ENCODE measurements at places on chromosomes 12 and 14.
A peak's percentile ranks its signal among the peaks of the same experiment; 100 is the strongest.

DNA sequence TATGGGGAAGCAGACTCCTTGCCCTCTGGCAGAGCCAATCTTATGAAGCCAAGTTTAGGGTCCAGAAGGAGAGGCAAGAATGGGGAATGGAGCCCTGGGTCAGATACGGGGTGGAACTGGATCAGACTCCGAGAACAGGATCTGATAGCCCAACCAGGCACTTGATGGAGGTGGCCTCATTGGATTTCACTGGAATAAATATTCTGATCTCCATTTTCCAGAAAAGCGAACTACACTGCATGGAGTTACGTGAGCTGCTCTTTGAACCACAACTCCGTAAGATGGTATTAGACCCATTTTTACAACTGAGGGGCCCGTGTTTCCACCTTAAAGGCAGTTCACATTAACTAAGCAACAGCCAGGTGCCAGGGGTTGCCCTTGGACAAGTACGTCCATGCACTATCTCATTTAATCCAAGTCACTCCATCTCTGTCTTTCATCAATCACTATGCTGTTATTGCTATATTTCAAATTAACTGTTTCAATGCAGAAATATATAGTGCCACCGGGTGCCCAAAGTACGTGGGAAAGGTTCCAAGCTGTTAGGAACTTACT is 155.2 kb downstream of the BCL11B start:
- H3K4me3 ChIP-seq = no peak overlapping the region
- DNase-seq = no peak
- no peaks in the 10 kb centered on the region for H3K27me3 ChIP-seq
- H3K27ac ChIP-seq = no peak overlapping the region

GRCh38 chr12:49636979-49637755 is 13.8 kb downstream of the PRPF40B start:
- H3K27ac ChIP-seq = no peak overlapping the region
- no peak overlapping the region for H3K4me3 ChIP-seq
- H3K36me3 ChIP-seq = no peaks in the 10 kb centered on the region

DNA sequence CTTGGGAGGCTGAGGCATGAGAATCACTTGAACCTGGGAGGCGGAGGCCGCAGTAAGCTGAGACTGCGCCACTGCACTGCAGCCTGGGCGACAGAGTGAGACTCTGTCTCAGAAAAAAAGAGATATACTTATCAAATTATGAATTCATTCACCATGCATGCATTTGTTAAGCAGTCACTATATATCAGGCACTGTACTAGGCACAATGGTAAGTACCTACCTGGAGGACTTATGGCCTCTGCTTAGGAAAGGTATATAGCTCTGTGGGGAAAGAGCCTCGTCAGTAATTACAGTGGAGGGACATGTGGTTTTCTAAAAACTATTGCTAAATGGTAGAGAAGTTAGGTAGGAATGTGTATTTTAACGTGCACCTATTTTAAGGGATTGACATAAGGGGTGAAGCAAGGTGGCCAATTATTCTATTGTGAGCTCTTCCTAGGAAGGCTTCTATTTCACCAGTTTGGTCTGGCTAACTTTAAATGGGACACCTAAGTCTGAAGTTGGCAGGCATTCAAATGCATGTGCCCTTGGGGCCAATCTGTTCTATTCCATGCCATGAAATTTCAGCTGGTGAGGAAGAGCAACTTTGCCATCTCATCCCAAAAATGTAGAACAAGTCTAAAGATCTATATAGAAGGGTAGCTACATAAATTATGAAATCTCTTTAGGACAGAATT is 15.0 kb downstream of the TCP11L2 start:
- H3K27me3 ChIP-seq = no peaks in the 10 kb centered on the region
- DNase-seq = no peak
- H3K27ac ChIP-seq = no peak overlapping the region
- H3K36me3 ChIP-seq = no peaks in the 10 kb centered on the region

DNA sequence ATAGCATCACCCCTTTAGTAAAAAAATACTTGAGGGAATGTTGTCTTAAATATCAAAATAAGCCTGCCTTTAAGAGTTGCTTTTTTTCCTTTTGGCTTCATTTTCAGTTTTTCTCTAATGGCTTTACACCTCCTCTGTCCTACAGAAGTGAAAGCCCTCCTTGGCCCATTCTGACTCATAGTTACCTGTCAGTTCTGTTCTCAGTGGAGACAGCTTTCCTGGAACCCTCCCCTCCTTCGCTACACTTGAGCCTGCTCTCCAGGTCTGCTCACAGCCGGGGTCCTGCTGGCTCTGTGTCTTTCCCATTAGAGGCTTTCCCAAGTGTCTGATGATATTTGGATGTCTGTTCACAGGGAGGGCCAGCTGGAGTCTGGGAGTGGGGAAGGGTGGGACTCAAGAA is 84.0 kb downstream of the PELI2 start:
- no peaks in the 10 kb centered on the region for H3K27me3 ChIP-seq
- H3K27ac ChIP-seq = no peak overlapping the region
- H3K4me3 ChIP-seq = no peak overlapping the region
- peaks cover 37% of the 10 kb centered on the region for H3K4me1 ChIP-seq

DNA sequence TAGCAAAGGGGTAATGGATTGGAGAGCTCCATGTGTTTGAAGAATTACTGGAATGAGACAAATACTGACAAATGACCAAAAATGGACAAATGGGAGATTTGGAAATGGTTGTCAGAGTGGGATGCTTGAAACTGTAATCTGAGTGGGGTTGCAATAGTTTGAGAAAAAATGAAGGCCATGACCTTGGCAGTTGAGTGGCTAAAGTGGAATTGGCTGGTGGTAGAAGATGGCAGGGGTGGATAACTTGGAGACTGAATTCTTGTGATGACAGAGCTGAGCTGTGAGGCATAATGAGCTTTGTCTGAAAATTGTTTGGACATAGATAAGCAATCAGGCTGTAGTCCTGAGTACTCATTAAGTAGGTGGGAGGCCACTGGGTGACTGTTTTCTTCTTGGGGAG is 222.5 kb upstream of the PRICKLE1 start:
- H3K4me3 ChIP-seq = no peak overlapping the region
- no peaks in the 10 kb centered on the region for H3K36me3 ChIP-seq
- no peaks in the 10 kb centered on the region for H3K27me3 ChIP-seq

GRCh38 chr14:45068396-45068795 is 15.5 kb upstream of the PRPF39 start:
- no peaks in the 10 kb centered on the region for H3K4me1 ChIP-seq
- H3K36me3 ChIP-seq = 0 out of 3 replicates have a peak, but pooled peaks cover 3% of the 10 kb centered on the region
- H3K4me3 ChIP-seq = no peak overlapping the region
- DNase-seq = no peak
- H3K27ac ChIP-seq = no peak overlapping the region

GRCh38 chr14:68577802-68578541 is 214.9 kb downstream of the ZFP36L1 start:
- H3K4me1 ChIP-seq = no peaks in the 10 kb centered on the region
- DNase-seq = no peak
- no peaks in the 10 kb centered on the region for H3K36me3 ChIP-seq
- H3K4me3 ChIP-seq = no peak overlapping the region

GRCh38 chr14:59148334-59148900 is 40.0 kb upstream of the DAAM1 start:
- DNase-seq = no peak
- H3K27me3 ChIP-seq = no peaks in the 10 kb centered on the region
- no peak overlapping the region for H3K4me3 ChIP-seq
- H3K36me3 ChIP-seq = no peaks in the 10 kb centered on the region
- no peak overlapping the region for H3K27ac ChIP-seq

- DNase-seq = no peak
- no peak overlapping the region for H3K27ac ChIP-seq
- H3K36me3 ChIP-seq = peaks cover 76% of the 10 kb centered on the region
- no peaks in the 10 kb centered on the region for H3K27me3 ChIP-seq
- no peaks in the 10 kb centered on the region for H3K4me1 ChIP-seq
- H3K4me3 ChIP-seq = no peak overlapping the region
Observed at GRCh38 chr14:30657606-30658163, 35.6 kb downstream of the SCFD1 start.

DNA sequence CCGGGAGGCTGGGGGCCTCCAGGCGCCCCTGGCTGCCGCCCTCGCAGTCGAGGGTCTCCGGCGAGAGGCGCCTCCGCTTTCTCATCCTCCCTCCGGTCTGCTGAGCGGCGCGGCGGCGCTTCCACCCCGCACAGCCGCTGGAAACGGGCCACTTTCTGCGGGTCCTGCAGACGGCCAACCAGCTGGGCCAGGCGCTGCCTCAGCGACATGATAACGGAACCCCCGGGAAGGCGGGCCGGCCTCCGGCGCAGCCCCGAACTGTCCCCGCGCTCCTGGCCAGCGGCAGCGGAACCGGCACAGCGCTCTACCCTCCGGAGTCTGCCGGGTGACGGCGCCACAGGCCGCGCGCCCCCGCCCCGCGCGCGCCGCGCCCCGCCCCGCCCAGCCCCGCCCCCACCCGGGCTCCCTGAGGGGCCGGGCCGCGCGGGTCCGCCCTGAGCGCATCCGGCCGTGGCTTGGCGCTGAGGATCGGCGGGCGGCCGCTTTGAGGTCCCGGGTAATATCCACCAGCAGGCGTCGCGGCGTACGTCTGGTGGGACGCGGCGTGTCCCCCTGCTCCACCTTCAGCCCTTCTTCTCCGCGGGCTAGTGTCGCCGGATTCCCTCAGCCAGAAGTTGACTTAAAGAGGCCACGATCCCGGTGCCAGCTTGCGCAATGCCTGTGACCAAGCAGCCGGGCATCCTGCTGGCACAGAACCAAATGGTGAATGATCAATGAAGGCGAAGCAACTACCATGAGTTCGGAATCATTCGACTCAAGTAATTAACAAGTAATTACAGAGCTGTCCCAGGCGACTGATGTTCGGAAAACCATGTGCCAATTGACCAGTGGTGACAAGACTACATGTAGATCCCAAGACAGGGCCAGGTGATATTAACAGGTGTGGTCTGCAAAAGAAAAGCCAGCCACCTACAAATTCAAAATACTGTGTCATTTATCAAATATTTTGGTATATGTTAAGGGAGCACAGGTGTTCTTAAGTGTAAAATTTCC is at the start of gene SGPP1:
Gene SGPP1, minus strand, starts transcription at position 330 of the 993 bp plus-strand sequence. Its CDS starts 121 bp downstream, at position 209.
- peak; percentile 81 for DNase-seq
- peak within 1 kb of the TSS; percentile 88 for H3K4me3 ChIP-seq
- H3K36me3 ChIP-seq = no peaks in the 10 kb centered on the region

DNA sequence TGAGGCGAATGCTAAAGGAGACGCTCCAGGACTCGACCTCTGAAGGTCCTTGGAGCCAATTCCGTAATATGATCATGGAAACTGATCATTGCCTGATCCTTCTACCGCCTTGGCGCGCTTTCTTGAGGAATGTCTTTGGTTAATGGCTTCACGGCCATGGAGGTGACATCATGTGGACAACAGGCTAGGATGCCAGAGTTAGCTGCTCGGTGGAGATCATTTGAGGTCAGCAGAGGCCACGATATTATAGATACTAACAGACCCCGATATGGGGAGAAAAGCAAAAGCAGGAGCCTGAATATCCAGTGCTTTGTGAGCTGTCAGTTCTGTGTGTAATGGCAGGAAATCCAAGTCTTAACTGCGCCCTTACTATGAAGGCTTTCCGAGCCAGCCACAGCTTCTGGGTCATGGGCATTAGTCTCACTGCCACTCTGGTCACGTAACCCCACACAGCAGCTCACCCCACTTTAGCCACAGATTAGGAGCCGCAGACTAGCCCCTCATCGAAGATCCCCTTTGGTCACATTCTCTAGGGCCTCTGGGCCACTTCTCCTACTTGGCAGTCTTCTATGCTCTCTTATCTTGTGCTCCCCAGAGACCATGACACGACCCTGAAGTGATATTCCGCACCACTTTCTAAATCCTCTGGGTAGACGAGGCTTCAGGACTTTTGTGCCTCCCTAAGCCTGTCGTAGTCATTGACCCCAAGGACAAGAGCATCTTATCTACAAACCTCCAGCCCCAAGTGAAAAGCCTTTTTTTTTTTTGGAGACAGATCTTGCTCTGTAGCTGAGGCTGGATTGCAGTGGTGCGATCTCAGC is 724 bp upstream of the CS start:
- peak overlapping the region; percentile 98 for H3K27ac ChIP-seq
- peaks cover 56% of the 10 kb centered on the region for H3K36me3 ChIP-seq
- H3K4me3 ChIP-seq = peak overlapping the region; percentile 64
- peaks cover 42% of the 10 kb centered on the region for H3K4me1 ChIP-seq

- no peak overlapping the region for H3K27ac ChIP-seq
- H3K27me3 ChIP-seq = no peaks in the 10 kb centered on the region
- H3K4me3 ChIP-seq = no peak overlapping the region
- no peaks in the 10 kb centered on the region for H3K4me1 ChIP-seq
- no peaks in the 10 kb centered on the region for H3K36me3 ChIP-seq
Observed at GRCh38 chr12:66648033-66648735, 30.7 kb downstream of the GRIP1 start.

Data from K562 (cell line).